ENCODE measurements at places on chromosomes 7 and 10.
A peak's percentile ranks its signal among the peaks of the same experiment; 100 is the strongest.

DNA sequence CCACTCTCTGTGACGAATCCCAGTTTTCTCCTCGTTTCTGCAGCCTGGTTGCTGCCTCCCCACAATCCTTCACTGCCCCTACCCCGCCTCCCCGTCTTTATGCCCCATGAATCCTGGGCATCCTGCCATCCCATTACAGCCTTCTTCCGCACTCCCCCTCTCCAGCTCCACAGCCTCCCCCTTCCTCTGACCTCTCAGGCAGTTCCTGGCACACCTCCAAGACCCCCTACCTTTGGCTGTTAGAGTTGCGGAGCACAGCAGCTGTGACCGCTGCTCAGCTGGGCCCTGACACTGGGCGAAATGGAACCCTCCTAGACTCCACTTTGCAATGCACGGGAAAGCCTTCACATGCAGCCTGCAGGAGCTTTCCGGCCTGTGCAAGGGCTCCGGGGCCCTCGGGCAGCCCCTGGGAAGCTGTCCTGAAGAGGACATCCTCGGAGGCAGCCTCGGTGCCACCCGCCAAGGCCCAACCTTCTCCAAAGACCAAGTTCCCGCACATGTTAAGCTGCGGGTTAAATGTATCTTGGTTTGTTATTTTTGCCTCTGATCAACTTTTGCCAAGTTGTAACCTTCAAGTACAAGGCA is 400.7 kb upstream of the MKI67 start:
- no peak for DNase-seq

DNA sequence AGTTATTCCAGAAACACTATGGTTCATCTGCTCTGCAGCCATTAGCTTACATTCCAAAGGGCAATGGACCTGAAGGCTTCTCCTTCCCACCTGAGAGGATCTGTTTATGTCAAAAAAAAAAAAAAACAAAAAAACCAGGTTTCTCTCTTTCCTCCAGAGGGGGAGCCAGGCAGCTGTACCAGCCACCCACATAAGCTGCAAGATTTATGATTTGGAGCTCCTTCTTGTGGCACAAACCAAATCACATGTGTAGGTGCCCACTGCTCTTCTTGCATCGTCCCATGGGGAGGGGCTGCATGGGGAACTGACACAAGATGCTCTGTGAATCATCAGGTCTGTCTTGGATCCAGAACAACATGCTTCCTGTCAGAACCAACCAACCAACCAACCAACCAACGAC is 231.6 kb upstream of the IGFBP3 start:
- peak; percentile 26 for DNase-seq

- no peak for DNase-seq
Observed at GRCh38 chr10:71982269-71983178, 18.3 kb downstream of the CHST3 start.

- peak; percentile 59 for DNase-seq
Observed at GRCh38 chr7:68688416-68689086, 909.7 kb upstream of the AUTS2 start.

DNA sequence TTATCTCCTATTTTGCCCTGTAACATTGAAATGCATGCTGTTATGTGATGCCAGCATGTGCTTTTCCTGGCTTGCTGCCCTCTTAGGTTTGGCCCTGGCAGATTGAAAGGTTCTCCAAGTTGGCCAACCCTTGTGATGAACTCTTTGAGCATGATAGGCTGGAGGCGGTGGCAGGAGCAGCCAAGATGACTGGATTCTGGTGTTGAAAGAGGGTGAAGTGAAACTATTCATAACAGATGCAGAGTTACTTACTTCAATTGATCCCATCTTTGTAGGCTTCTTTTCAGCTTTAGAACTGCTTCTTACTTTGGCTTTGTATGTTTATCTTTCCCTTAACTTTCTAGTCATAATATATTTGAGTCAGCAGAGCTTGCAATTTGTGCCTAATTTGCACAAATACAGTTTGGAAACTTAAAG is 57.6 kb downstream of the BICC1 start:
- no peak for DNase-seq

DNA sequence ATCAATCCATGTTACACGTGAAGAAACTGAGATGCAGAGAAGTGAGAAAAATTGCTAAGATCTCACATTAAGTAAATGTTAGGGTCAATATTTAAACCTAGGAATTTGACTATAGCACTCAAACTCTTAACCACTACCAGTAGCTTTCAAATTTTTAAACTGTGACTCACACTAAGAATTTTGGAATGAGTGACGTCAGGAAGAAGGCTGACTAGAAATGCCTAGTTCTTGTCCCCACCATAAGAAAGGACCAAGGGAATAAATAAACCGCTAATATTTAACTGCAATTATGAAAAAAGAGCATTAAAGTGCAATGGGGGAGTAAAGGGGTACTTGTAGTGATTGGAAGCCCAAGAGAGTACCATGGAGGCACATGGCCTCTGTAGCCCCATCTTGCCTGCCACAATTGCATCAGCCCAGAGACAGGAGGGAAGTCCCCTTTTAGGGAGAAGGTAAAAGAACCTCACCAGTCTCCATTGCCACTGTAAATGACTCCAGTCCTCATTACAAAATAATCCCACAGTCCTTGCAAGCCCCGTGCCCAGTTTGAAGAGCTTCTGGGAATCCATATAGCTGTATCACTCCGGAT is 3.5 kb upstream of the AKR1B1 start:
- peak; percentile 81 for DNase-seq

GRCh38 chr7:67771846-67772605 is 775.4 kb downstream of the TYW1 start:
- no peak for DNase-seq
